ENCODE measurements at places on chromosomes 6 and 20. TPM values are rescaled to one million over a fixed set of nuclear protein-coding genes. Genes with fewer than 3 reads are reported as not detected.

PLCB1 gene
- total RNA-seq: 32.4 TPM

PRIM2 gene
- 6.9 TPM for total RNA-seq

SLC17A3 gene
- total RNA-seq: not detected

ANKEF1 gene
- total RNA-seq: 4.2 TPM

ULBP3 gene
- 1.7 TPM for total RNA-seq

PXT1 gene
- not detected for total RNA-seq

BPIFA1 gene
- not detected for total RNA-seq

PRPF6 gene
- total RNA-seq: 50.6 TPM

ELOVL5 gene
- total RNA-seq: 42.5 TPM

GLP1R gene
- total RNA-seq: not detected

SLCO4A1 gene
- total RNA-seq: 45.9 TPM

ADGB gene
- not detected for total RNA-seq

EDN3 gene
- total RNA-seq: 220 TPM

LPIN3 gene
- 82.3 TPM for total RNA-seq

ZBTB12 gene
- 1.7 TPM for total RNA-seq

MLIP gene
- not detected for total RNA-seq

SLC35D3 gene
- not detected for total RNA-seq

TFAP2A gene
- total RNA-seq: 19.4 TPM

ENPP1 gene
- 14.7 TPM for total RNA-seq

LY86 gene
- 4.9 TPM for total RNA-seq

GRIK2 gene
- total RNA-seq: 8.8 TPM

WFDC5 gene
- 6.1 TPM for total RNA-seq

MEI4 gene
- not detected for total RNA-seq

SYNGAP1 gene
- 16.0 TPM for total RNA-seq

FHL5 gene
- total RNA-seq: 21.4 TPM

CD83 gene
- total RNA-seq: 26.0 TPM

EPHA7 gene
- 2.7 TPM for total RNA-seq

WFDC10B gene
- not detected for total RNA-seq

SCGN gene
- not detected for total RNA-seq

FAM209B gene
- total RNA-seq: not detected

ZNF391 gene
- 14.2 TPM for total RNA-seq

SIGLEC1 gene
- total RNA-seq: 8.8 TPM

VSTM2L gene
- not detected for total RNA-seq

Data from vagina (tissue), 2 donors.